DMS79 (cell line): ENCODE measurements at places on chromosomes 1 and 21.
A peak's percentile ranks its signal among the peaks of the same experiment; 100 is the strongest.

DNA sequence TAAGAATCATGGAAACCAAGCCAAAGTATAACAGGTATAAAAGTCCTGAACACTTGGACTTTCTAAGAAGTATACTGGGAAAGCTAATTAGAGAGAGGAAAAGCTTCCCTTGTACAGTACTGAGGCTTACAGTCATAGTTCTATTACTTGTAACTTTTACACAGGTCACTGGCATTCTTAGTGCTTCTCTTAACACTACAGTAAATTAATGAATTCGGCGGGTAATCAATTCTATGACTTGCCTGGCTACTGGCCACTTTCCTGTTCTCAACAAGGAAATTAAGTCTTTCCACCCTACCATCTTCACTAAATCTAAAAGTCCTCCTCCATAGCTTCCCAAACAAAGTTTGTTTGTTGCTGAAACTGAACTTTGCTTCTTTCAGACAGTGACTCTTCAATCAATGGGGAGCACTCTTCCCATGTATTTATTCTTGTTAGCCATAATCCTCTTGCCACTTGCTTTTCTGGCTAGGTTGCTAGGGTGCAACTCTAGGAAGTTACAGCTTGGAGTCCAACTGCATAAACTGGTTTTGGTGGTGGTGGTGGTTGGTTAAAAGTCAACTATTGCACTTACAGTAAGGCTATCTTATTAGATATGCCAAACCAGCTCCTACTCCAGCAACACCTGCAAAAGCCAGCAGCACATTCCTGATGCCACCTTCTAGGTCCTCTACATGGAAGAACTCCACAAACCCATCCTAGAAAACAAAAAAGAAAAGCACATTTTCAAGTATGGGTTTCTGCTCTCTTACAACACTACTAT, 2.4 kb downstream of the MCL1 start:
- DNase-seq, result no peak

DNA sequence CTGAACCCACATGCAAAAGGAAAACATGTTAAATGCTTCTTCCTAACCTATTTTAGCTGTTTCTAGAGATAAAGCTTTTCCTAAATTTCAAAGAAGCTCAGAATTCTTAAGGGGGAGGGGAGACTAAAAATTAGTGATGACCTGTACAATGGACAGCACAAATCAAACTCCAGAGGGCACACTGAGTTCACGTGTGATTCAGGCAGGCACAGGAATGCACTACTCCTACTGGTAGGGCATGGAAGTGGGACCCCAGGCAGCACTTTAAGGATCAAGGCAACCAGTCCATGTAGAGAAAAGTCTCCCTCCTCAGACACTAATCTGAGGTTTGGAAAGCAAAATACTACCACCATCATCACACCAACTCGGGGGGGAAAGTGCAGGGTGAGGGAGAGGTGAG, 31.3 kb upstream of the CLCA4 start:
- no peak for DNase-seq

DNA sequence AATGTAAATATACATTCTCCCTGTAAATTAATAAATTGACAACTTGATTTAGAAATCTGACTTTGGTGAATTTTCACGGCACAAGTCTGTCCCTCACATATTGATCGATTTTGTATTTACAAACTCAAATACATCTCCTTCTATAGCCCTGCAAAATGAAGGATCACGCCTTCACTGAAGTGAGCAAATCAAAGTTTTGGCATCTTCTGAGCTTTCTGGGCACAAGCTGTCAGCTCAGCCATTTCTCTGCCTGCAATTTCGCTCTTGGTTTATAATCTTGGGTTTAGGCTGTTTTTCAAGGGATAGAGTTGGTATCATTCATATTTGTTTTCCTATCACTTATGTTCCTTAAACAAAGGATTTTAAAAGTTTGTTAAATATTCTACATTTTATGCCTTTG, 25.8 kb downstream of the ANP32E start:
- DNase-seq, result no peak

DNA sequence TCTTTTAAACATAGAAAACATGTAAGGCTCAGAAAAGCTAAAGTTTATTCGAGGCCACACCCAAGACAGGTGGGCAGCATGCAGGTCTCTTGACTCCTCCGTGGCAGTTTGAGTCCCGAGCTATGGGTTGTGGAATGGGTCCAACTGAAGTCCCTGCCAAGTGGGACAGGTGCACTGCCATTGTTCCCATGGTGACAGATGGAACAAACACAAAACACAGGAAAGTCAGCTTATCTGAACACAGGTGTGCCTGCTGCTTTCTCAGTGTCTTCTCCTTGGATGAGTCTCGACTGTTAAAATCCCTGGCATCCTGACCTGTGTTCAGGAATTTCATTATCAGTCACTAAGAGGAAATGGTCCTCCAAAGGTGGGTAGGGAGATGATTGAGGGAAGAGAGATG, 99.0 kb upstream of the RAB4A start:
- peak; percentile 95 for DNase-seq

DNA sequence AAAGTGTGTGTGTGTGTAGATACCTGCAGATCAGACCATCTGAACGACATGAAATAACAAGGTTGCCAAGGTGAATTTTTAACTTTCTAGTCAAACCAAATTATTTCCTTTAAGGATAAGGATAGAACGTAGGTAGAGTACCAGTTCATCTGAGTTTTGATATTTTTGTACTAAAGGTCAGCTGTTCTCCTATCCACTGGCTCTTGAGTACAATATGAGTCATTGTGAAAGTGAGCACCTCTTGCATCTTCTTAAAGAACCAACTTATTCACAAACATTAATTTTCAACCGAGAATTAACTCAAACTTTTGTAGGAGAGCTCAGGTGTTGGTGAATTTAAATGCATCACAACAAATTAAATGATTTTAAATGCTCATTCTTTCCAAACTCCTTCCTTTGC, 71.5 kb downstream of the IFI44 start:
- no peak for DNase-seq

DNA sequence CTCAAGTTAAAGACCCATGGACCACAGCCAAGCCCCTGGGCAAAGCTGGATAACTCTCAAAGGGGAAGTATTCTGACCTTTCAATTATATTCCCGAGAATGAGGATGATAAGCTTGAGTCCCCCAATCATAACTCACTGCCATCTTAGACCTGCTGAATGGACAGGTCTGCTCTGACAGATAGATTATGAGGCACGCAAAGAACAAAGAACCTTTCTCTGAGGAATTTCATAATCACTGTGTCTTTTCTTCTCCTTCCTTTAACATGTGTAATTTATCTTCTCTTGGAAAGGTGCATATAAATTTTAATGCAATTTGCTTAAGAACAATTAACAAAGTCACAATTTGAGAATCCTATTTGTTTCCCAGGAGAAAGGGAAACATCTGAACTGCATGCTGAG, 22.0 kb downstream of the PIGM start:
- DNase-seq, result no peak

DNA sequence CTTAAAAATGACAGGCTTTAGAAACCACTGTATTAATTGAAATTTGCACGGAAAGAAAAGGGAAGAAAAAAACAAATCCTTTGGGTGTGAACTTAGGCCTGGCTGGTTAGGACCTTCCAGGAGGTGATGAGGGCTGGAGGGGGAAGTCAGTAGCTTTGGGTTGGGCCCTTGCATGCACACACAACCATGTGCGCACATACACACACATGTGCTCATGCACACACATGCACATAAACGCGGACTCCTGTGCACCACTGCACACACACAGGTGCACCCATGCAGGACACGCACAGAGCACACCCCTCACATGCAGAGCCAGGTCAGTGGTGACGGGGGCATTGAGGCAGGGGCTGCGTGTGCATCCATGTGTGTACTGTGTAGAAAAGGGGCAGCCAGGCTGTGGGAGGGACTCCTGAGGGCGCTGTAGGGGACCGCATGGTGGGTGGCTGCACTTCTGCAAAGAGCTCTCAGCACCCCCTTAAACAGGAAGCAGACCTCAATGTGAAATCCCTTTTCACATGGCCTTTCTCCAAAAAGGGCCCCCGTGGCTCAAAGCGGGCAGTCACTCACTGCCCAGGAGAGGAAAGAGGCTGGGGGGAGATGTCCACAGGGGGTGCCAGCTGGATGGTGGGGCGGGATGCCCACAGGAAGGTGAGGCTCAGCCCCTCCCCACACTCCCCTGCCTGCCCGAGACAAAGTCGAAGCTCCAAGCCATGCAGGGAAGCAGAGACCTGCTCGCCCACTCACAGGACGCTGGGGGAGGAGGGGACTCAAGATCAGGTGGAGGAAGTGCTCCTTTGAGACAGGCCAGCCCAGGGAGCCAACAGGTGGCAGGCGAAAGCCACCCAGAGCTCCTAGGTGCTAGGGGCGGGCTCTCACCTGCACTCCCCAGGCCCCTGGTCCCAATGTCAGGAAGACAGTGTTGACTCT, 95.2 kb downstream of the ITPKB start:
- DNase-seq, result no peak

- peak; percentile 94 for DNase-seq
These were observed at the start of gene RFX5 for GRCh38 chr1:151346769-151347522. RFX5 (minus strand) TSS chr1:151347252; CDS start chr1:151346320, 932 bp downstream.

- no peak for DNase-seq
These were observed 33.7 kb downstream of the WNT9A start for GRCh38 chr1:227913764-227914721.

- no peak for DNase-seq
These were observed 87.3 kb downstream of the ZBTB18 start for GRCh38 chr1:244138399-244138798.

DNA sequence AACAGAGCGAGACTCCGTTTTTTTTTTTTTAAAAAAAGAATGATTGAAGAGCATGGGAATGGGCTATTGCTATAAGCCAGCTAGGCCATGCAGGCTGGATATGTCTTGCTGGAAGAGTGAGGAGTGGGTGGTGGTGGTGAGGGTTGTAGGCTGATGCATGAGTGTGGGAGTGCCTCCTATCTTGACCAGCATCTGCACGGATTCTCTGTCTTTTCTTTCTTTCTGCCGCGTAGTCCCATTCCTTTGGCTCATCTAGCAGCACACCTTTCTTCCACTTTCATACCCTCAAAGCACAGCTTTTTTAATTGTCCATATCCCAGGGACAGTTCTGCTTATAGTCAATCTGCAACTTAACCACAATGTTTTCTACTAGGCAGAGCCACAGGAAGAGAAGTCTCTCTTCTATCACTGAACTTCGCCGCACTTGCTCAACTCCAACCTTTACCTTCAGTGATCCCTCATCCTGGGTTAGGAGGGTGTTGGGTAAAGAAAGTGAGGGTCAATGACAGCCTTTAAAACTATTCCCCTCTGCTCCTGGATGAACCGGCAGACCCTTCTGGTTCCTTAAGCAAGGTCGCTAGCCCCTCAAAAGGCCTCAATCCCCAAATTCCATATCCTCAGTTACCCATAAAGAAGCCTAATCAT, 15.2 kb downstream of the ADCY10 start:
- DNase-seq, result no peak

GRCh38 chr1:7501723-7502603, 269.1 kb upstream of the VAMP3 start:
- DNase-seq, result no peak

DNA sequence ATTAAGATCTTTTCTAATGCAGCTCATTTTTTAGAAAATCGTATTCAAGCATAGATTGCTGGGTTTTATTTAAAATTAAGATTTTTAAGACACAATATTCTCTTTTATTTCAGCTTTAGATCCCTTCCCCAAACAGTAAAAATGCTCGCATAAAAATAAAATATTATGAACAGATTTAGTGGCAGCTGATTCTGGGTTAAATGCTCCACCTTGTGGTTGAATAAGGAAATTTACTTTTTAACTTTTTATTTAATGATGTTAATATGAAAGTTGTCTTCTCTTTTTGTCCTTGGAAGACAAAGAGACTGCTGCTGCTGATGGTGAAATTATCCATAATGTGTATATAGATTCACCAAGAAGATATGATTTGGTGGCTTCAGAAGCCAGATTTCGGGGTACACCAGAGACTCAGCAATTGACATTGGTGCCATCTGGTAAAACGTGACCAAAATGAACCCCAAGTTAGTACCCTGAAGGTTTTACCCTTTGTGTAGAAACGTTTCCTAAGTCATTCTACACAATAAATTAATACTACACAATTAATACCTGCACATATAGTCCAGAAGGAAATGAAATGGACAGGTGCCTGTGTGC, 128.0 kb downstream of the ADAMTS1 start:
- no peak for DNase-seq

- no peak for DNase-seq
These were observed 14.6 kb upstream of the RC3H1 start for GRCh38 chr1:174036798-174037197.

GRCh38 chr1:112761714-112762480, 46.8 kb upstream of the PPM1J start:
- DNase-seq, result peak; percentile 41

DNA sequence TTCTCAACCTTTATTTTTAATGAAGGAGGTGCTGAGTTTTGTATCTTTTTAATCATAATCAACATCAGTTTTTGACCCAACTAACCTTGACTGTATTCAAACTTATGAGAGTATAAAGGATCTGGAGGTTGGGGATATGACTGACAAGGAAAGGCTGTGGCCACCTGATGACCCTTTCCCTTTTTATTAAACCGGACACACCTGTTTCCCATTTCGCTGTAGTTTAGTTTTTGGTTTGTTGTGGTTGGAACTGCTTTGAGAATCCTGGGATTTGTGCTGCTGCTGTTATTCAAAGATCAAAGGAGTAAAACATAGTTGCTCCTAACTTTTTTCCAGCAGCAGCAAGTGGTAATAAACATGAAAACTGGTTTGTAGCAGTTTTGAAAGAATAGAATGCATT, 12.4 kb downstream of the PRPF38A start:
- DNase-seq, result no peak

DNA sequence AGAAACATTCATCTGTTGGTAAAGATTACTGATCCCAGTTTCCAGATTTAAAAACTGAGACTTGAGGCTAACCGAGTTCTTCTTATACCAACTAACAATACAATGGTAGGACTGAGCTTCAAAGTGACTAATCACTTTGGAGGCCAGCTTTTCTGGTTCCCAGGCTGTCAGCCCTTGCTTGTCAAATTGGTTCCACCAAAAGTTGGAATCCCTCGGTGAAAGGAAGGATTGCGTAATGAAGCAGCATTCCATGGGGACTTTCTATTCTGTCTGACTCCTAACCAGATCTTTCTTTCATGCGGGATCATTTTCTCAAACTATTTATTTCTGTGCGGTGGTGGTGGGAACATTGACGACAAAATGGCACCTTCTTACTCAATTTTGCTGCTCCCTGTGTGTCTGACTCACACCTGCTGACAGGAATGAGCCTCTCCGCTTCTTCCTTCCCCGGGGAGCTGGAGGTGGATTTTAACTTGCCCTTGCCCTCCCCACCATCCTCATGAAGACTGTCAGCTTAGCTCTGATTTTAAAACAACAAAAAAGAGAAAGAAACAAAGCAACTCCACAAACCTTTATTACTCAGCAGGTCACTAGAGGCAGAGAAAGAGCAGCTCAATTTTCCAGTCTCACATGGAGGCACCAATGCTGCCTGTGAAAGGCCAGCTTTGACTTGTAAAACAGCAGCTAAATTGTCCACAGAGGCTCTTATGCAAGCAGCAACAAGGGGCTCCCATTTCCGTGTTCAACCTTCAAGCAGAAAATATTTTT, 32.9 kb upstream of the RASAL2 start:
- no peak for DNase-seq

DNA sequence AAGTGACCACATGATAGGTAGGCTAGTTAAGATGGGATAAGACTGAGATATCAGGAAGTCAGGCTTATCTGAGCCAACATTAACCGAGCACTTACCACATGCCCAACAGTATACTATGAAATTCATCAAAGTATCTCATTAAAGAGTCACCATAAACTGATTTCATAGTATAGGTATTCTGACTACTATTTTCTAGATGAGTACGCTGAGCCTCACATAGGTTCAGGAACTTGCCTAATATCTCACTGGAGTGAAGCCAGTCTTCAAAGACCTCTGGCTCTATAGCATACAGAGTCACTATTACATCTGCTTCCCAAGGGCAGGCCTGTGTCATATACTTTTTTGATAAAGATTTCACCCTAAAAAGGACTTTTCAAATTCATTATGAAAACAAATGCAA, 115.6 kb upstream of the NGF start:
- no peak for DNase-seq
